ENCODE measurements at places on chromosomes 7 and 10. TPM values are rescaled to one million over a fixed set of nuclear protein-coding genes. Genes with fewer than 3 reads are reported as not detected.
A peak's percentile ranks its signal among the peaks of the same experiment; 100 is the strongest.

The UNC5B gene
- total RNA-seq = 74.1 TPM

The RAMP3 gene
- 11.6 TPM for total RNA-seq

DNA sequence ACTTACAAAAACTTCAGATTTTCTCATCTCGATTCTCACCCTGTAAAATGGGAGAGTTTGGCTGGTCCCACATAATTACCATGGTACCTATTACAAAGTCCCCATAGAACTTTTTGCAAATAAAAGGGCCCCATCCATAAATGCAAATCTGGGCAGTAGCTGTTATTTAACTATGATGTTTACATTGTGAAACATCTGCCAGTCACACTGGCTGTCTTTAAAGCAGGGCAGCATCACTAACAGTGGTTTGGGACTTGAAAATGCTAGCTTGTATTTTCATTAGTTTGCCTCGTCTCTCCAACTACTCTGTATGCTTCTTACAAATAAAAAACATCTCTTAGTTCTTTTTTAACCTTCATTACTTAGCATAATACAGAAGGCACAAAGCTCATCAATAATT, 240.7 kb downstream of the FZD1 start:
- H3K36me3 ChIP-seq = no peaks in the 10 kb centered on the region
- no peak for DNase-seq
- H3K27me3 ChIP-seq = no peaks in the 10 kb centered on the region
- H3K27ac ChIP-seq = no peak overlapping the region

The NANOS1 gene
- total RNA-seq = 0.82 TPM

The IL15RA gene
- 3.7 TPM for total RNA-seq

DNA sequence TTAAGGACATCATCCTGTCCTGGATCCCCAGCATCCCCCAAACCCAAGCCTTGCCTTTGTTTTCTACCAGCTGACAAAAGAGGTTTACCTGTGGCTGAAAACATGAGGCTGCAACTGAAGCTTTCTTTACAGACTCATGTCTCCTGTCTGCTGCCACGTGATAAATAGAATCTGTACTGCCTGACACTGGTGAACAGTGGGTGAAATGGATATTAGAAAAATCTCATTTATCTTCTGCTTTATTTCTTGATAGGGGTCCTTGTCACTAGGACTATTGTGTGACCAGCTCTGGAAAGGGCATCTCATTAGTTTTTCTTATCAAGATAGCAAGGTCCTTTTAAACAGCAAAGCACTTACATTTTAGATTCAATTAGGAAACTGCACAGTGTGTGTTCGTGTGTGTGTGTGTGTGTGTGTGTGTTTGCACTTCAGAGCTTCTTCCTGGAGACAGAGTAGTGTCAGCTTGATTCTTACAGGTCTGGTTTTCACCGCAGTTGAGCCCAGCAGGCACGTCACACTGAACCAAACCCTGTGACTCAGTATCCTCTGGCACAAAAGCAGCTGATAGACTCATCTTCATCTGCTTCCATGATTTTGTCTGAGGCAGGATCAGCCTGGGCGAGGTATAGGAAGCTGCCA, 373.5 kb upstream of the CELF2 start:
- no peak overlapping the region for H3K4me3 ChIP-seq
- H3K4me1 ChIP-seq = no peaks in the 10 kb centered on the region
- no peak for DNase-seq
- no peak overlapping the region for H3K27ac ChIP-seq
- no peaks in the 10 kb centered on the region for H3K27me3 ChIP-seq

DNA sequence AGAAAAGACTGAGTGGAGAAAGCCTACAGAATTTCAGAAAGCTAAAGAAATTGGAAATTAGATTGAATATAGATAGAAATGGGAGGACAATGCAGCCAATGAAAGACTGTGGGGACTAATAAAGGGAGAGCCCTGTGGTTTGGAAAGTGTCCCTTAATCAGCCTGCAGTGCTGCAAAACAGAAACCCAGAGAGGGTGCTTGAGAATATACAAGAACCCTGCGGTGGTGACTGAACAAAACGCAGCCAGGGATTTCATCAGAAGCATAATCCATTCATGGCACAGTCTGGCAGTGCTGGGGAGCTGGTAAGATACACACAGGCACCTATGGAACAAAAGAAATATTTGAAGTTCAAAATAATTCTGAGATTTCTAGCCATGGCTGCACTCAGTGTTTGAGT, 19.1 kb downstream of the CEP41 start:
- no peak overlapping the region for H3K4me3 ChIP-seq
- no peaks in the 10 kb centered on the region for H3K27me3 ChIP-seq
- no peak for DNase-seq
- no peaks in the 10 kb centered on the region for H3K4me1 ChIP-seq
- H3K36me3 ChIP-seq = no peaks in the 10 kb centered on the region

DNA sequence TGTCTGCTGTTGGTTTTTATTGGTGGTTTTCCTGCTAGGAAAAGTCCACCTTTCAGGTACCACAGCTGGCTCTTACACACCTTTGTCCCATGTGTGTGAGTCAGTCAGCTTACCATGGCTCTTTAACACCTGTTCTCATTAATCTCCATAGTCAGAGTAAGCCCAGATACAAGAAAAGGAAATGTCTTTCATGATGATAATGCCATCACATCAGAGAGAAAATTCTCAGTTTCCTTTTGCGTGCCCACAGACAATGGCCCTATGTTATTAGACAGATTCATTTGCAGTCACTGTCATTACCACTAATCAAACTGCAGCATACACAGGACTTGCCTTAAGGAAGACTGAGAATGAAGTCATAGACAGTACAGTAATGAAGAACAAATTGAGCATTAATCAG, 1583.6 kb upstream of the LRRTM3 start:
- no peak overlapping the region for H3K4me3 ChIP-seq
- no peak overlapping the region for H3K27ac ChIP-seq
- H3K27me3 ChIP-seq = no peaks in the 10 kb centered on the region
- DNase-seq = no peak
- H3K36me3 ChIP-seq = no peaks in the 10 kb centered on the region

The ADAM22 gene
- 6.4 TPM for total RNA-seq

The NEUROG3 gene
- total RNA-seq = not detected

GRCh38 chr7:116242759-116243158, 32.4 kb downstream of the TES start:
- no peak overlapping the region for H3K4me3 ChIP-seq
- H3K27ac ChIP-seq = peak overlapping the region; percentile 10
- H3K4me1 ChIP-seq = peaks cover 39% of the 10 kb centered on the region
- no peak for DNase-seq
- H3K36me3 ChIP-seq = no peaks in the 10 kb centered on the region

The STK31 gene
- total RNA-seq = 0.95 TPM

The GPR146 gene
- total RNA-seq = 14.5 TPM

The SPAM1 gene
- total RNA-seq = not detected

- H3K4me3 ChIP-seq = no peak overlapping the region
- peaks cover 26% of the 10 kb centered on the region for H3K4me1 ChIP-seq
- no peaks in the 10 kb centered on the region for H3K27me3 ChIP-seq
These were observed 146.9 kb upstream of the AKR1E2 start for GRCh38 chr10:4678951-4679671.

DNA sequence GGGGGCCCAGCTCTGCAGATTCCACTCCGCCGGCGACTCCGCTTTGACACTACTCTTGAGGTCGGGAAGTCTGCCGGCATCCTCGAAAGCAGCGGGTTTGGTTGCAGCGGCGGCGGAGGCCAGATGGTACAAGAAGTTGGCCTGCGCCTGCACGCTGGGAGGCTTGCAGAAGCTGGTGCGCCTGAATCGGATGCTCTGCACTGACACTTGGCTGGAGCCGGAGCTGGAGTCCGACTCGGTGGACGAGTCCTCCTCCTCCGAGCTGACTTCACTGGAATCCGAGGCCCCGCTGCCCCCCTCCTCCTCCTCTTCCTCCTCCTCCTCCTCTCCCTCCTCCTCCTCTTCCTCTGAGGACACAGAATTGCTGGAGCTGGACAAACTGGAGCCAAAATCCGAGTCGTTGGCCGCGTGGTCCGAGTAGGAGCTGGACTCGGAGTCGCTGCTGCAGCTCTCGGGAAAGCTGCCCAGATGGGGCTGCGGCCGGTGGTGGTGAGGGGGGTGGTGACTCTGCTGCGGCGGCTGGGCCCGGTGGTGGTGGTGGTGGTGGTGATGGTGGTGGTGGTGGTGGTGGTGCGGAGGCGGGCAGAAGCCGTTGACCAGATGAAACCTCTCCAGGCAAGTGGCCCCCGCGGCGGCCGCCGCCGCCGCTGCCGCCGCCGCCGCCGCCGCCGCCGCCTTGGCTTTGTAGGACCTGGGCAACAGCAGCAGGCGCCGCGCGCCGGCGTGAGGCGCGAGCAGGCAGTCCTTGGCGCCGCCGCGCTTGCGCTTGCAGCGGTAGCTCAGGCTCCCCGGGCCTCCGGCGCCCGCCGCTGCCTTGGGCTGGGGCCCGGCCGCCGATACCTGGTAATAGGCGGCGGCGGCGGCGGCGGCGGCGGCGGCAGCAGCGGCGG, 9.0 kb downstream of the SKIDA1 start:
- DNase-seq = peak; percentile 53
- peak overlapping the region; percentile 66 for H3K27ac ChIP-seq
- no peaks in the 10 kb centered on the region for H3K36me3 ChIP-seq
- H3K4me3 ChIP-seq = peak overlapping the region; percentile 50

The ADK gene
- total RNA-seq = 6.8 TPM

The LRRD1 gene
- total RNA-seq = not detected

The MICALL2 gene
- 67.6 TPM for total RNA-seq
